ENCODE measurements at places on chromosomes 5 and 9.

- DNase-seq: no peak
Observed at GRCh38 chr5:178695556-178695955, 34.9 kb downstream of the ZNF354A start.

- DNase-seq: no peak
Observed at GRCh38 chr5:55072666-55073065, 29.8 kb upstream of the GZMA start.

- DNase-seq: no peak
Observed at GRCh38 chr5:123610209-123610608, 98.2 kb downstream of the CSNK1G3 start.

DNA sequence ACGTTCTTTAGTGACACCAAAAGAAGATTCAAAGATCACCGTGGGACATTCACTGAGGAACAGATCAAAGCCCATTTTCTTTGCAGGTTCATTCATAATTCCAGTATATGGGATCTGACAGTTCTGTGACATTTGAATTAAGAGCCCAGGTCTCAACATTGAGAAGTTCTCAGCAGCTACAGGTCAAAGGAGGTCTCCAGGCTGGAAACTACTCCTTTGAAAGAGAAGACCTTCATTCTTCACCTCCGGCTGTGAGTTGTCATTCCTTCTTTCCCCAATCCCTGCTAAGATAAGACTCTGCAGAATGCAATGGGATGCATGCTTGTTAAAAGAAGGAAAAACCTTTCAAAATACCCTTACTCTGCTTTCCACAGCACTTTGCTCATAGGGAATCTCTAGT is 79.0 kb downstream of the COL23A1 start:
- no peak for DNase-seq

- peak; percentile 81 for DNase-seq
Observed at GRCh38 chr9:4832786-4833579, 40.2 kb downstream of the RCL1 start.

- DNase-seq: no peak
Observed at GRCh38 chr5:173530547-173530946, 85.9 kb downstream of the BOD1 start.

DNA sequence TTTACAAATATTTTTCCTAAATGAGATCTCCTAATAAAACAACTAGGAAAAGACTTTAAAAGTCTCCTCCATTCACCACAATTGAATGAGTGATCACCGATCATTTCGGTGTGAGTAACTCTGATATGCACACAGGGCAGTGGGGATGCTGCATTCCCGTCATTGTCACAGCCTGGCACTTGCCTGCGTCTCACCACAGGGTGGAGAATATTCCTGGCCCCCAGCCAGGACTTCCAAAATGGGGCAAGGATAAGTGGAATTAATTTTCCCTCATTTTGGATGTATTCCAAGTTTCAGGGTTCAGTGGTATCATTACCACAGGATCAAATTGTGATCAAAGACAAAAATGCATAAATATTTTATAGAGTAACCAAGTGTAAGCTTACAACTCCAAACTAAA is 107.1 kb downstream of the CTNND2 start:
- DNase-seq: no peak

GRCh38 chr5:12672141-12672540 is 767.9 kb upstream of the CTNND2 start:
- DNase-seq: no peak

- no peak for DNase-seq
Observed at GRCh38 chr5:20486826-20487225, 498.8 kb upstream of the CDH18 start.

- DNase-seq: no peak
Observed at GRCh38 chr9:127534250-127534906, 77.7 kb upstream of the STXBP1 start.

DNA sequence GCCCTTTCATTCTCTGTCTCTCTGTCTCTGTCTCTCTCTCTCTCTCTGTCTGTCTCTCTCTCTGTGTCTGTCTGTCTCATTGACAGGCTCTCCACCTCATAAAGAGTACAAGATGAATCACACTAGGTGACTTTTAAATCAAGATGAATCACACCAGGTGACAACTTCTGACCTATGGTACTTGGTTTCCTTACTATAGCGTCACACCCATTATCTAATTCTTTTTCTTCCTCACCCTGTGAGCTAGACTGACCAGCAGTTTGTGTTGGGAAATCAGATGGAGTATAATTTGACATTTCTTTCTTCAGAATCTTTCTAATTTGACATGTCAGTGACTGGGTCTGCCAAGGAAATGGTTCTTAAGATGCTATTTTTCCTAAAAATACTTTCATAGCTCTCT is 232.9 kb downstream of the ARRDC3 start:
- no peak for DNase-seq

DNA sequence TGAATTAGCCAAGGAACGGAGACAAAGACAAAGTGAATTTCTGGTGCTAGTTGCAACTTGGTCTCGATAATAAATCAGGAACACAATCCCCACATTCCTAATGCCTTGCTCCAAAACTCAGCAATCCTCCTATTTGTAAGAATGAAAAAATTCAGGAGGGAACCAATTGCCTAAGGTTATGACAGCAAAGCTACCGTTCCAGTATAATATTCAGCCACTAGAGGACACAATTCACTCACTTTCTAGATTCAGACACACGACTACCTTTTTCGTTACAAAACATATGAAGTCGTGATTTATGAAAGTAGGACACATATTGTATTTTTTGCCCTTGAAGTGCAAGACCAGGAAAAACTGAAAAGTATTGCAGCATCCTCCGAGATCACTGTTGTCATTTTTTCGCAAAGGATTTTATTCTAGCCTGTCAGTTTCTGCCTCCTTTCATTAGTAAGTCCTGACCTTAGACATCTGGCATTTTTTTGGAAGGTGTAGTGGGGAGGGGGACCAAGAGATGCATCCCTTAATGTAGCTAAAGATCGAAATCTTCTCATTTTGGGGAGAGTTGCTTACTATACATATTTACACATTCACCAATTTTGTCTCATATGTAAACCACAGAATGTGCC is 133.1 kb downstream of the DOCK8 start:
- no peak for DNase-seq

DNA sequence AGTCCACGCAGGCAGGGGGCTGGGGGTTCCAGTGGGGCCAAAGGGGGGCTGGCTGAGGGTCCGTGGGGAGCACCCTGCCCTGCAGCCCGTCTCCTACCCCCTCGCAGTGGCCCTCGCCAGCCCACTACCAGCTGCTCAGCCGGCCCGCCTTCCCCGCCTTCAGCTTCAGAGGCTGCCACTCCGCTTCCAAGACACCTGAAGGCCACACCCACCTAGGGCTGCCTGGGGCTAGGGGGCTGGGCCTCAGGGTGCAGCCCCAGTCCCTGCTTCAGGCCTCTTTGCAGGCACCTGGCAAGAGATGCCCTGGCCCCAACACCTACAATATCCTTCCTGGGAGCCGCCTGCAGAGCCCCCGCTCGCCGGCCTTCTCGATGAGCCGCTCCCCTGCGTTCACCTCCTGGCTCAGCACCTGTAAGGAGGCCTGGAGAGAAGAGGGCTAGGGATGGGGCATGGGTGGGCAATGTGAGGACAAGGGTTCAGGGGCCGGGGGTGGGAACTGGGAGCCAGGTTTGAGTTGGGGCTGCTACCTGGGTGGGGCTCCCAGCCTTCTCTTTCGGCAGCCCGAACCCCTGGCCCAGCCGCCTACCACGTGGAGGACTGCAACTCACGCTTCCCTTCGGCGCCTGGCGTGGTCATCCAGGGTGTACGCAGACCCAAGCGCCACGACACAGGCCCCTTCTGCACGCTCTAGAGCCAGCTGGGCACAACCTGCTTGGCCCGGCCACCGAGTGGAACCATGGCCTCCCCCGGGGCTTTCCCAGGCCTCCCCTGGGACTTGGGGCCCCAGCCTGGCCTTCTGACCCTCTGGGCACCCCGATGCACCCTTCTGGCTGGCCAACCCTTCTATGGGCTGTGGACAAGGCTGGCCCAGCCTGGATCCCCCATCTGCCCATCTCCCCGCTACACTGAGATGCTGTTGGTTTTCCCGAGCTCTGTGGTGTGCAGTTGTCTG is 1.7 kb downstream of the STPG3 start:
- DNase-seq: no peak

GRCh38 chr5:154112255-154112654 is 73.5 kb downstream of the MFAP3 start:
- DNase-seq: no peak

DNA sequence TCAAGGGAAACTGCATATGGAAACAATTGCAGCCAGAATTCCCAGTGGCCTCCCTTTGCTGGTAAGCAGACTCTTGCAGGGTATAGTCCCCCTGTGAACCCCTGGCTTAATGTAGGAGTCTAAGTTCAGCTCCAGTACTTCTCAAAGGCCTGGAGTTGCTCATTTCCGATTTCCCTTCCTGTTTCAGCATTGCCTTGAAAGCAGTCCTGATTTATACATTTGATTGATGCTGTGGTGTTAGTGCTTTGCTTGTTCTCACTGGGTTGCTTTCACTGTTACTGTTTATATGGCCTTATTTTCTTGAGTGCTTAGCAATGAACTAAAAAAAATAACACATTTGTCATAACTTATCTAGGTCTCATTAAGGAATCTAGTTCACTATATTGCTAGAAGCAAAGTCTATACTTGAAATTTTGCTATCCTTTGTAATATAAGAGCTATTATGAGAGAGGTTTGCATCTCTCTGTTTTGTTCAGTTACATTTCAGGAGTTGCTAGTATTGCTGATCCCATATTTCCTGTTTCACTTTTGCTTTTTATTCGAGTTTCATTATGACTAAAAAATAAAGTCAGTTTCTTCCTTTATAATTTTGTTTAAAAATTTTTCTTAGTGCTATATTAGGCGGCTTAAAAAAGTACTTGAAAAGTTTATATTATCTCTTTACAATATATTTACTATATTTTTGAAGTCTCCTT is 122.4 kb upstream of the NMUR2 start:
- no peak for DNase-seq

GRCh38 chr9:78101247-78101646 is 69.6 kb upstream of the GNAQ start:
- DNase-seq: no peak

- DNase-seq: no peak
Observed at GRCh38 chr9:86749161-86749893, 198.0 kb downstream of the GAS1 start.

- DNase-seq: peak; percentile 50
Observed at GRCh38 chr5:35924122-35924949, 14.1 kb downstream of the CAPSL start.

- DNase-seq: no peak
Observed at GRCh38 chr9:114799441-114799840, 6.4 kb downstream of the TNFSF15 start.

DNA sequence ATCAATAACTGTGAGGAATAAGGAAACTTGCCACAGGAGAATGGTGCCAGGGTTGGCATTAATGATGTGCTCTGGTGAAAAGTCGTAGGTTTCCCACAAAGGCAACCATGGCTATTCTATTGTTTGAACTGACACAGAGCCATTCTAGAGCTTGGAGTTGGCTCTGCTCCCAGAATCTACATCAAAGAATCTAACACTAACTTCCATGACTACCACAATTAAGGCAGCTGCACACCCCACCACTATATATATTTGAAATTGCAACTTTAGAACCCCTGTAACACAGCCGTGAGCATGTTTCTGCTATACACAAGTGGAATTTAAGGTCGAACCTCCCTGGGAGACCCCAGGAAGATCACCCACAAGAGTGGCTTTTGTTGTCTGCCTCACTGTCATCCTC is 89.7 kb upstream of the CCDC152 start:
- DNase-seq: no peak

- no peak for DNase-seq
Observed at GRCh38 chr5:173771121-173771724, 116.9 kb upstream of the CPEB4 start.

Data from activated CD4-positive, alpha-beta T cell treated with anti-CD3 and anti-CD28 coated beads for 36 hours (primary cell).